ENCODE measurements at places on chromosomes 3 and 15.

DNA sequence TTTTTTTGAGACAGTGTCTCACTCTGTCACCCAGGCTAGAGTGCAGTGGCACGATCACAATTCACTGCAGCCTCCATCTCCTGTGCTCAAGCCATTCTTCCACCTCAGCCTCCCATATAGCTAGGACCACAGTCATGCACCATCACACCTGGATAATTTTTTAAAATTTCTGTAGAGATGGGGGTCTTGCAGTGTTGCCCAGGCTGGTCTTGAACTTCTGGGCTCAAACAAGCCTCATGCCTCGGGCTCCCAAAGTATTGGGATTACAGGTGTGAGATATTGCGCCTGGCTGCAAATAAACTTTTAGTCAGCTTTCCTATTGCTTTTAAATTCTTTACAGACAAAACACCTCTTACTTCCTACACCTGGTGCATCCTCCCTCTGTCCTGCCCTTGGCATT, 102.1 kb upstream of the VEPH1 start:
- DNase-seq: no peak

DNA sequence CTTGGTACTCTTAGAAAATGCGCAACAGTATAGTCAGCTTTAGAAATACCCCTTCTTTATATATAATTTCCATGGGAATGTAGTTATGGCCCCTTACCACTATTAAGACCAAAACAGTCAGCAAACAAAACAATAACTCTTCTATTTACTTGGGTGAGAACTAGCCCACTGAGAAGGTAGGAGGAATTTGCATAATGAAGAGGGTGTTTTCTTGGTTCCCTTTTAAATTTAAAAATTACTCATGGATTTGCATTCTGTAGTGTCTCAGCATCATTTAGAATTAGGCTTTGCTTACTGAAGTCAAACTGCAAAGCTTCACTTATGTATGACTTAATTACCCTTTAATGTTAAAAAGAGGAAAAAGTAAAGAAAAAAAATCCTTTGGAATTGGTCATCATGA, 350.8 kb downstream of the PTPRG start:
- no peak for DNase-seq

GRCh38 chr3:25355034-25355885, 72.8 kb upstream of the RARB start:
- DNase-seq: peak; percentile 68

GRCh38 chr3:52515192-52515591, 18.5 kb downstream of the NT5DC2 start:
- DNase-seq: no peak

DNA sequence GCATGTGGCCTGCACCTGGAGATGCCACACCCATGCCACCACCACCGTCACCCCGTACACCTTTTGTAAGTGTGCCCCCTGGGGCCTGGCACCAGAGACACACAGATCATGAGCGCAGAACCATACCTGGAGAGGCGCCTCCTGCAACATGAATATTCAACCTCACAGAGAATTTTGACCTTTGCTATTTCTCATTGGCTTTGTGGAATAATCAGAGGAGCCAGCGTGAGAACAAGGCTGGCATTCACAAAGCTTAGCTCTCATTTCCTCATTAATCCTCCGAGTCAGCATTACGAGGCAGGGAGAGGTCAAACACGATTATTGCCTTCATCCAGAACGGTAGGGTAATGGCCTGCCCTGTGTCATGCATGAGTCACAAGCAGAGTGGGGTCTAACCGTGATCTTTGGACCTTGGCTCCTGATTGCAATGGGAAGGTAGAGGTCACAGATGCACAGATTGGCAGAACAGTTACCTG, 73.0 kb upstream of the POMGNT2 start:
- no peak for DNase-seq

DNA sequence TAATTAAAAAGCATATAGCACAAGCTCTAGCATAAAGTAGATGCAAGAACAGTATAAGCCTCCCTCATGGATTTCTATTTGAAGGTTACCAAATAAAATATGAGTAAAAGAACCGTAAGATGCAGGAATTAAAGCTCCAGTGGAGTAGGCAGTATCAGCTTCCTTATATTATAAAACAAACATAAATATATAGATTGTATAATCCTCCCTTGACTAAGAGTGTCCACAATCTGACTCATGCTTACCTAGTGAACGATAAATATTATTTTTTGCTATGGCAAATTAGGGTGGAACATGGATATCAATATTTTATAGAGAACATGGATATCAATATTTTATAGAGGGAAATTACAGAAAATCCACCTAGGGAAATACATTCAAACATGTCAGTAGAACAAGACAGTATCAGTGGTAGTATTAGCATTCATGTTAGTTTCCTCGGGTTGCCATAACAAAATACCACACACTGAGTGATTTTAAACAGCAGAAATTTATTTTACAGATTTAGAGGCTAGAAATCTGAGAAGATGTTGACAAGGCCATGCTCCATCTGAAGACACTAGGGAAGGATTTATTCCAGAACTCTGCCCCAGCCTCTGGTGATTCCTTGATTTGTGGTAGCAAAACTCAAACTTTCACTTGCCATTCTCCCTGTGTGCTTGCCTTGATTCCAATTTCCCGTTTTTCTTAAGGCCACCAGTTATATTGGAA, 1521.3 kb downstream of the SI start:
- DNase-seq: no peak

- no peak for DNase-seq
These were observed 44.2 kb downstream of the MKRN2 start for GRCh38 chr3:12601072-12601471.

DNA sequence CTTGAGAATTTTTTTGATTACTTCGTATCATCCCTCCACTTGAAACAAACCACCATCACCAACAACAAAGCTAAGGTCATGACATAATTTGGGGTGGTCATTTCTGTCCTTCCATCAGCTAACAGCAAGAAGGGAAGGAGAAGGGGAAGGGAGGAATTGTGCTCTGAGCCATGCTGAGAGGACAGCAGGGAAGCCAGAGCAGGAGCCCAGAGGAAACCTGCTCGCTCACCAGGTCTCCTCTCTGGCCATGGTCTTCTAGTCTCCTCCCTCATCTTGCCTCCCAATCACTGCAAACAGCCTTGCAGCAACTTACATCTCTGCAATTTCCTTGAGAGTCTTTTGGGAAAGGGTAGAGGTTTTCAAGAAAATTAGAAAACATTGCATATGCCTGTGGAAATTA, 196.7 kb downstream of the SSR3 start:
- no peak for DNase-seq

GRCh38 chr3:13197281-13197680, 124.1 kb upstream of the IQSEC1 start:
- no peak for DNase-seq

- peak; percentile 98 for DNase-seq
These were observed 19.1 kb upstream of the TPM1 start for GRCh38 chr15:63023351-63023945.

- DNase-seq: no peak
These were observed 2.0 kb downstream of the MST1R start for GRCh38 chr3:49901366-49902339.

Data from fibroblast of skin of back (primary cell).